ENCODE measurements at places on chromosomes 11 and 22.

- DNase-seq = no peak
These were observed 25.7 kb downstream of the CASP5 start for GRCh38 chr11:104997288-104997687.

- peak; percentile 66 for DNase-seq
These were observed at the start of gene FRMD8 for GRCh38 chr11:65386307-65387140. Gene FRMD8 (plus strand): TSS chr11:65386637. CDS start chr11:65387037, 400 bp downstream.

DNA sequence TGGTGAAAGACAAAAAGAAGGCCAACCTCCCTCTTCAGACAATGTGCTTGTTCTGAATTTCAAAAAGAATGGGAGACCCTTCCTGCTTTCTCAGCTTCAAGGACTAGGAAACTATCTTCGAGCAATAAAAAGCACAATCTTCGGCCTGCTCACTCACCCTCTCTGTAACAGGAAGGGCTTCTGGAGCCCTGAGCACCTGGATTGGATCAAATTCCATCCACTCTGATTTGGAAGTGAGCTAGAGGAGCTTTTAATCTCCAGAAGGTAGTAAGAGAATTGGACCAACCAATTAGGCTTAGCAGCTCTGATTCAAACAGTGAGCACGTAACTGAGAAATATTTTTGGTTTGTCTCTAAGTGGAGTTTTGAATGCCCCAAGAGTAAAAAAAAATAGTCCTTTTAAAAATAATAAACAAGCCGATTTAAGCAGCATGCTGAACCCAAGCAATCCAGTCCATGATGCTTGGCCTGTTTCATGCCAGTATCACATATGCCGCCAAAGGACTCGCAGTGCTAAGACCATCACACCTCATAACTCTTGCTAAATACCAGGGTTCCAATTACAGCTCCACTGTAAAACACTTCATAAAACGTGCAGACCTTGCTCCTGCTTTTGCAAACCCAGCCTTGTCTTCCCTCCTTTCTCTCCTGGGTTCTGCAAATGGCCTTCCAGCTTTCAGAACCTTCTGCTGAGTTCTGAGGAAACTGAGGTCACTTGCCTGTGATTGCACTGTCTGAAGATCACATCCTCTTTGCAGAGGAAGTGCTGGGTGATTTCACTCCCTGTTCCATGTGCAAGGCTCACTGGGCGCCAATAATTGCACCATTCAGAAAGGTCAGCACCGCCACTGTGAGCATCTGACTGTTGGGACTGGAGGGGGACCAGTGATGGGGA, 74.4 kb downstream of the SLC1A2 start:
- DNase-seq = peak; percentile 60

GRCh38 chr22:45475063-45475747, 27.5 kb upstream of the FBLN1 start:
- no peak for DNase-seq

- no peak for DNase-seq
These were observed 22.5 kb downstream of the RHOD start for GRCh38 chr11:67079065-67079705.

DNA sequence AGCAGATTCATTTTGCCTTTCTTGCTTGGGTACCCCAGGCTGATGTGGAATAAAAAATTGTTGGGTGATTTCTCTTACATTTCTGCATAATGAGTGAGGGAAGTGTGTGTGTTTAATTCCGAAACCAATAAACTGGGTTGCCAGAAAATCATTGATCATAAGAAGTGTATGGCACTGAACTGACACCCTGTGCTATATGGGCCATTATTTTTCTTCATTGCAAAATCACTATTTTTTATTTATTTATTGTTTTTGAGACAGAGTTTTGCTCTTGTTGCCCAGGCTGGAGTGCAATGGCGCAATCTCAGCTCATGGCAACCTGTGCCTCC, 14.6 kb upstream of the HIKESHI start:
- DNase-seq = no peak

DNA sequence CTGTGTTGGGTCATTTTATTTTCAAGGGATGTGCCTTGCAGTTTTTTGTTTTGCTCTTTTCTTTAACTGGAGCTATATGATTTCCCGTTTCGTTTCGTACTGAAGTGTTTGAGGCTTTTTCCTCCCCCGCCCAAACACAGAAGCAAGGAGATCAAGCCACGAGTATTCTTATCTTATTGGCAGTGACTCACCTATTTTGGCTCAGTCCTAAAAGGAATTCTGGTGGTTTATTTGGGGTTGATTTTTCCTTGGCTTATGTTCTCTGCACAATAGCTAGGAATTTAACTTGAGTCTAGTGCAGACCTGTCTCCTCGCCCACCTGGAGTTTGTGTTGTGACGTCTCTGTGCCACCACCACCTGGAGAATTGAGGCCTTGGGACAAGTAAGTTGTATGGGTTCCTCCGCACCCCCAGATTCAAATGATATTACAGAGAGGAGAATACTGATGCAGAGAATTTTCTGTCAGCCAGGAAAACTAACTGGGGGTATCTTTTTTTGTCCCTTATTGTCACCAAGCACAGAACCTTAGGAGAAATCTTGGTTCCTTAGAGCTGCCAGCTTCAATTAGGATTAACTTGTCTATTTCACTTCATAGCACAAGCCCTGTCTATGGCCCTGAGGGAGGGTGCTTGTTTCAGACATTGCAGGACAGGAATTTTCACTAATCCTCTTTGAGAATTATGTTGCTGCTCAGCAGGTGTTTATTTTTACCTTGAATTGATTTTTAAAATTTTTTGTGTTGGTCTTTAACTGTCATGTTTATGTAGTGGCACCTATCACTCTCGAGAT, 90.4 kb upstream of the BIRC3 start:
- DNase-seq = no peak

DNA sequence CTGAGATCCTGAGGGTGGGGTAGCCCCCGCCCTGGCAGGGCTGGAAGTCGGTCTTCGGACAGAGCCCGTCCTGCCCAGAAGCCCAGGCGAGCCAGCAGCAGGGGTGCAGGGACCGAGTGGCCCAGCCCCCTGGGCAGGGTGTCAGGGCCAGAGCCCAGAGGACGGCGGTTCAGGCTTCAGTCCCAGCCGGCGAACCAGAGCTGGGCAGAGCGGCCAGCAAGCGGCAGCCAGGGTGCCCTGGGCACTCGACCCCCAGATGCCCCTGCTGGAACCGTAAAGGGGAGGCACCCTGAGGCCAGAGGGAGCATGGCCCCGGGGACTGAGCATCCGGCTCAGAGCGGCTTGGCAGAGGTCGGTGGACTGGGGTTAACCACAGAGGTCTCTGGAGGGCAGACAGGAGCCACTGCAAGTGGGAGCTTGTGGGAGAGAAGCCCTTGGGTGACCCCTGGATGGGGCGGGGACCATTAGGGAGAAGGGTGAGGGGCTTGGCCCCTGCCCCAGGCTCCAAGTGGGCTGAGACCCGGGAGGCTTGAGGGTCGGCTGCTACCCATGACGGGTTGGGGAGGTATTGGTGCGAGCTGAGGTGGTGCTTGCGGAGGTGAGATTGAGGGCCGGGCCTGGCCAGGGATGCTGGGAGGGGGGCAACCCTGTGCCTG, 15.9 kb downstream of the LSP1 start:
- no peak for DNase-seq

- DNase-seq = no peak
These were observed 77.7 kb downstream of the ME3 start for GRCh38 chr11:86594746-86595145.

GRCh38 chr11:11935536-11935935, 72.9 kb downstream of the DKK3 start:
- DNase-seq = no peak

DNA sequence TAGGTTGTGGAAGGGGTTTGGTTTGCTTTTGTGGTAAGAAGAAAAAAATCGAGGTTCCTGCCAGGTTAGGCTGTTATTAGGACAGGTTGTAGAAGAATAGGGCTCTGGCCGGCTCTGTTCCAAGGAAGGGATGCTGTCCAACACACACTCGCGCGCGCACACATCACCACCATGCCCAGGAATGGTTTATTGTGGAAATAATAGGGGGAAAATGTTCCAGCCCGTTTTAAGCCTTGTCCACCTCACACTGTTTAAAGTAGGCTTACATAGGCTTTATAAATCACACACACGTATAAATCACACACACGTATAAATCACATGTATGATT, 1.2 kb upstream of the ARHGAP20 start:
- no peak for DNase-seq

DNA sequence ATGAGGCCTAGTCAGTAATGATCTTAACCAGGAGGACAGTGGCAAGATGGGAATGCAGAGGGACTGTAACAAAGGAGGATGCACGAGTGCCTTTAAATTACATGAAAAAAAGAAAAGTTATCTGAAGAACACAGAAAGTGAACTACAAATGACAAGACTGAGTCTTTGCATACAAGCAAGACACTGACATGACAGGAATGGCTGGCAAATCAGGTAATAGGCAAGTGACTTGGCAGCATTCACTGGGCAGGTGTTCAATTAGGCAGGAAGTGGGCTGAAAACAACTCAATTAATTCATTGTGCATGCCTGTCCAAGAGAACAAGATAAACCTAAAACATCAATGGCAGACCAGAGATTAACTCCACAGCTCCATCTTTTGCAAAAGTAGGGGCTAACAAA, 24.0 kb downstream of the SMCO4 start:
- DNase-seq = no peak

- peak; percentile 50 for DNase-seq
These were observed 64.7 kb upstream of the ASPHD2 start for GRCh38 chr22:26364066-26365015.

DNA sequence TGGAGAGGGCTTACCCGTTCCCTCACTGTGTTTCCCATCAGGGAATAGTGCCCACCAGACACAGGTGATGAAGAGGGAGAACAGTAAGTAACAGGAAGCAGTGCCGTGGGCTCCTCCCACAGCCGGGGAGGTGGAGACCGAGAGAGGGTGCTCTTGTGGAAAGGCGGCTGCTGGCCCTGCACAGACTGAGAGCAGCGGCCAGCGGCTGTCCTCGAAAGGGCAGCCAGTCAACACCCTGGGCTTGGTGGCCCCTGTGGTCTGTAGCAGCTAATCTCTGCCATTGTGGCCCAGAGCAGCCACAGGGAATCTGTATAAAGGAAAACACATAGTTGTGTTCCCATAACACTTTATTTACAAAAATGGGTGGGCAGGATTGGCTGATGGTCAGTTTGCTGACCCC, 121.9 kb downstream of the TBC1D22A start:
- no peak for DNase-seq

- DNase-seq = peak; percentile 51
These were observed 2.1 kb downstream of the METTL15 start for GRCh38 chr11:28110108-28110820.

GRCh38 chr11:105371311-105371710, 231.7 kb upstream of the CARD18 start:
- DNase-seq = no peak

DNA sequence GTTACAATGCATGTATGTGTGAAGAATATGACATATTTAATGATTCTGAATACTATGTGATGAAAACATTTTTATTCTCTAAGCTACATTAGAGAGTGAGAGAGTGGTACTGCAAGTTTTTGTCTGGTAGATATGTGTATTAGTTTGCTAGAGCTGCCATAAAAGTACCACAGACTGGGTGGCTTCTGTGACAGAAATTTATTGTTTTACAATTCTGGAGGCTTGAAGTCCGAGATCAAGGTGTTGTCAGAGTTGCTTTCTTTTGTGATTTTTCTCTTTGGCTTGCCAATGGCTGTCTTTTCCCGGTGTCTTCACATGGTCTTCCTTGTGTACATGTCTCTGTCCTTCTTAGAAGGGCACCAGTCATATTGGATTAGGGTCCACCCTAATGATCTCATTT, 6.9 kb upstream of the OR10W1 start:
- DNase-seq = no peak

GRCh38 chr11:39249566-39250365, 2209.7 kb downstream of the LRRC4C start:
- DNase-seq = no peak

GRCh38 chr22:25030636-25031035, 78.1 kb downstream of the KIAA1671 start:
- DNase-seq = no peak

DNA sequence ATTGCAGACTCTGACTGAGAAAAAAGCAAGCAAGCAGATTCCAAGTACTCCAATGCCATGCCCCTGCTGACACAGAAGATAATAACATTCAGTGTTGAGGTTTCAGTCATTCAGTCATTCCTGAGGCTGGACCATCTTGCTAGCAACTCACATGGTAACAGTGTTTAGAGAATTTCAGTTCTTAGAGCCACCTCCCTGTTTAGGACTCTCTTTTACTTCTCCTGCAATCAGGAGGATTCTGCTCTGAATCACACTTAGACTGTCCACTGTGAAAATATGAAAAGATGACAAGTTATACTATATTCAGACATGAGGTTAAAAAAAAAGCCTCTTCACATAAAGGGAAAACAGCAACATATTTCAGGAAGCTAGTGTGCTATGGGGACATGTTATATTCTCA, 183.9 kb upstream of the CTSC start:
- DNase-seq = no peak

DNA sequence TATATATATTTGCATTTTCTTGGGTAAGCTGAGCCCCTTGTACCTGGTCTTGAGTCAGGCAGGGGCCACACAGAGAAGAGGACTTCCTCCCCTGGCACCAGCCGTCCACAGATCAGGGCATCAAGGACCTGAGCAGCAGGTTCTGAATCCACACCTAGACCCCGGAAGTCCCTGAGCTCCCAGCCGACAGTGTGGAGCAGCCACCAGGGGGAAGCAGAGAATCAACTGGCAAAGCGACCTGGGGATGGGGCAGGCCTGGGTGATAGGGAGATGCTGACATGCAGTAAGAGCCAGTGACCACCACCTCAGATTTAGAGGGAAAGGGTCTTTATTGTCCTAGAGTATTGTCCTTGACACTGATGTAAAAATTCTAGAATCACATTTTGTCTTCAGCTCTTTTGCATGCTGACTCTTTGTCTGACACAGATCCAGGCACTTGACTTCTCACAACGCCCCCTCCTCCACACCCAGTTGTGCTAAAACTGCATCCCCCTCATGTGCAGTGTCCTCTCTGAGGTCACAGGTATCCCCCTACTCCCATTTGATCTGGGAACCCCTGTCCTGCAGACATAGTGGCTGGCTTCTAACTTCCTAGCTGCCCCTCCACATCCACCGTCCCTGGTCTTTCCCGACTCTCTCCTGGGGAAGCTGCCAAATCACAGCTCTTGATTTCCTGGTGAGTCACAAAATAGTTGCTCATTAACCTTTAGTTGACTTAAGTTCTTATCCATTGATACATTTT, 109.3 kb downstream of the GGTLC2 start:
- no peak for DNase-seq
